ENCODE measurements at places on chromosomes 16 and 17.

GRCh38 chr17:71593078-71593477, 527.7 kb upstream of the SOX9 start:
- DNase-seq: no peak
- peaks cover 8% of the 10 kb centered on the region for H3K4me1 ChIP-seq
- H3K36me3 ChIP-seq: no peaks in the 10 kb centered on the region

GRCh38 chr16:47448830-47449575, 11.9 kb downstream of the ITFG1 start:
- H3K4me1 ChIP-seq: peaks cover 2% of the 10 kb centered on the region
- peaks cover 24% of the 10 kb centered on the region for H3K36me3 ChIP-seq
- H3K4me3 ChIP-seq: no peak overlapping the region
- H3K27ac ChIP-seq: no peak overlapping the region
- H3K27me3 ChIP-seq: no peaks in the 10 kb centered on the region

DNA sequence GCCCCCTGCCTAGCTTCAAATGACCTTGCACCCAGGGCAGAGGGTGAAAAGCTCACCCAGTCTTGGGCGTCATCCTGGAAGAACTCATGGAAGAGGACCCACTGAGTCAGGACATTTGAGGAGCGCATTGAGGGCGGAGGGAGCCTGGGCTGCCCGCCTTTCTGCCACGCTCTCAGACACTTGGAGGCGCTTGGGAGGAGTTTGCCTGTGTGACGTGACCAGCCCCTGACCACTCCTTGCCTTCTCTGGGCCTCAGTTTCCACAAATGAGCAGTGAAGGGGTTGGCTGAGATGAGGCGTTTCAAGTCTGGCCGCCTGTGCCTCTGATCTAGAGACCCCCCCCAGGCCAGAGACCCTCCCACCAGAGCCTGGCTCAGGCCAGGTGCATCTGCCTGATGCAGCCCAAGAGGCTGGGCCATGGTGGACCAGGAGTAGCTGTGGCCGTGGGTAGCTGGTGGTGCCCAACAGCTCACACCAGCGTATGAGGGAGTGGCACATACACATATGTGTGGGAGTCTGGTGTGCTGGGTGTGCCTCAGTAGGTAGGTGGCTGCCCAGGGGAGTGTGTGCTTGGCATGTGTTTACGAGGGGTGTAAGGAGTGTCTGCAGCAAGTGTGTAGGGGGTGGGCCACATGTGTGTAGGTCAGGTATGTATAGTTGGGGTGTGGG, 80.2 kb upstream of the TOB1 start:
- no peak for DNase-seq
- H3K4me1 ChIP-seq: peaks cover 43% of the 10 kb centered on the region
- H3K27ac ChIP-seq: peak overlapping the region; percentile 10
- no peak overlapping the region for H3K4me3 ChIP-seq
- H3K27me3 ChIP-seq: no peaks in the 10 kb centered on the region
- H3K36me3 ChIP-seq: no peaks in the 10 kb centered on the region

GRCh38 chr17:68740555-68741447, 139.6 kb upstream of the FAM20A start:
- peaks cover 3% of the 10 kb centered on the region for H3K36me3 ChIP-seq
- H3K27ac ChIP-seq: no peak overlapping the region
- no peak overlapping the region for H3K4me3 ChIP-seq

DNA sequence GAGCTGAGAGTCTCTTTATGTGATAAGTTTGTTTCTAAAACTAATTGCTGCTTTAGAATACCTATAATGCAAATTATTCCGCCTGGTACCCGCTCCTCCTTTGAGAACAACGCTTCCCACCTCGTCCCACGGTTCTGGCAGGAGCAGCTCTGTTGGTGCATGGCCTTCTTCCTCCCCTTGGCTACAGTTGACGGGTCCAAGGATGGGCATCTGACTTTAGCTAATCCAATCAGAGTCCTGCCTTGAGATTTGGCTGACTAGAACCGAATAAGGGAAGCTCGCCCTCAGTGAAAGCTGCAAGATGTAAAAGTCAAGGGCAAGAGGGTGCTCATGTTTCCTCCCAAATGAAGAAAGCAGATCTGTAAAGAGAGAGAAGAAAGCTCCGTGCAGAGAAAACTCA, 481.3 kb downstream of the SLC39A11 start:
- H3K27ac ChIP-seq: no peak overlapping the region
- H3K27me3 ChIP-seq: peaks cover 3% of the 10 kb centered on the region
- H3K4me1 ChIP-seq: peaks cover 27% of the 10 kb centered on the region
- peaks cover 7% of the 10 kb centered on the region for H3K36me3 ChIP-seq
- no peak overlapping the region for H3K4me3 ChIP-seq
